ENCODE measurements at places on chromosomes 2 and 18.

DNA sequence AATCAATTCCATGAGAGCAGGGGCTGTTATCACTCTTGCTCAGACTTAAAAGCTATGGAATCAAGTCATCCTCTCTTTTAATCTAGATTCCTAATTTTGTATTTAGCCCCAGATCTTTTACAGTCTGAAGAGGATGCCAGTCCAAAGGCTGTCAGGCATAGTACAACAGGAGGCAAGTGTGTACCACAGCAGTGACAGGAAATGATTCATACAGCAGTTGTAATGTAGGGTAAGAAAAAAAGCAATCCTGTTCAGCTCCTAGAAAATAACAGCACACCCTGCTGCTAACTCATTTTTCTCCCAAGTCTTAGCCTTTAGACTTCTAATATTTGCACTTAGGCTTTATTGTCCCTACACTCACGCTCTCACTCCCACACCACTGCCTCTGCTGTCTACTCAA is 127.8 kb upstream of the SYT4 start:
- no peak for DNase-seq

- DNase-seq = no peak
Measured at GRCh38 chr18:76801567-76802505, 20.5 kb upstream of the ZNF236 start.

GRCh38 chr2:78070693-78071092 is 548.5 kb upstream of the LRRTM4 start:
- no peak for DNase-seq

GRCh38 chr2:5915881-5916310 is 223.7 kb downstream of the SOX11 start:
- no peak for DNase-seq

DNA sequence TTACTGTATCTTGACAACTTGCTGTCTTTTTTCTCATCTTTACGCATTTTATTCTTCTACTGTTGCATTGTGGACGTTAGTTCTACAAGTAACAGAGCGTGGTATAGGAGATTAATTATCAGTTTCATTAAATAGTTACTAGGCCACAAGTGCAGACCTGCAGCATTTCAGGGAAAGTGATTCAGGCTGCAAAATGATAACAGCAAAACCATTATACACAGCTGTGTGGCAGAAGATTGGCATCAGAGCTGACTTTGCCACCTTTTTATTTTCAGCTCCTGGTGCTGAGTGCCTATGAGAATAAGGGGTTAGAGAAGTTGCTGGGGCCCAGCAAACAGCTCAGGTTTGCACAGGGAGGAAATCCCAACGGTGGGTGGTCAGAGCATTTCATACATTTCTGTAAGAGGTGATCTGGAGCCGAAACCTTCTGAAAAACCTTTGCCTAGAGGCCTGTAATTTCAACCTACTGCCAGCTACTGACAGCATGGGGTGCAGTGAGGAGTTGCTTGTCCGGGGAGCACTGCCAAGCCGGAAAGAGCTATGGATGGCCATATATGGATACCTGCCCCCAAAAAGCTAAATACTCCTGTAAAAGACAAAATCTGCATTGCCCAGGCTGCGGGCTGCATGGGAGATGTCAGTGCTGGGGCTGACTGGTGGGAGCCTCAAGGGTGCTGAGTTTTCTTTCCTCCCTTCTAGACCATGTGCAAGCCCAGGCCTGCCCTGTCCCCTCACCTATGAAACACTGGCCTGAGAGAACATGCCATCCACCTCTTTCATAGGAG is 2.7 kb upstream of the CCBE1 start:
- DNase-seq = no peak

DNA sequence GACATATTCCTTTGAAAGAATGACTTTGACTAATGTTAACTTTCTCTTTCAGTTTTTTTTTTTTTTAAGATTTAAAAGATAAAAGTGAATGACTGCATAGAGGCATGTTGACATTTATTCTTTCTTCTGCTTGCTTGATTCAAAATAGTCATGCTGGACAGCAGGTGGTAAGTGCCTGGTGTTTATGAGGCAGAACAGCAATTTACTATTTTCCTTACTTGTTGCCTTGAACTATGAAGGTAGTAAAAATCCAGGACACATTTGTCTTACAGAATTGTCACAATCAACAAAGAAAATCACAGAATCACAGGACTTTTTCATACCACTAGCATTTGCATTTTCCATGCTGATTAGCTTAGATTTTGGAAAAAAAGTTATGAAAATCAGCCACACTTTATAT is 388.3 kb downstream of the CTNNA2 start:
- no peak for DNase-seq

- DNase-seq = no peak
Measured at GRCh38 chr2:103346780-103347179, 584.9 kb downstream of the TMEM182 start.

DNA sequence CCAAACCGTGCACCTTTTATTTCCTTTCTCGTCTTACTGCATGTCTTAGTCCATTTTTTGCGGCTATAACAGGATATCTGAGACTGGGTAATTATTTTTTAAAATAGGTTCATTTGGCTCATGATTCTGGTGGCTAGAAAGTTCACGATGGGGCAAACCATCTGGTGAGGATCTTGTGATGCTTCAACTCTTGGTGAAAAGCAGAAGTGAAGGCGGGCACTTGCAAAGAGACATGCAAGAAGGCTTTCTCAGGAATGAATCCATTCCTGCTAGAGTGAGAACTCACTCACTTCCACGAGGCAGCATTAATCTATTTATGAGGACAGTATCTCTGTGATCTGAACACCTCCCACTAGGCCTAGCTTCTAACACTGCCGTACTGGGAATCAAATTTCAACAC is 327.1 kb upstream of the RBMS1 start:
- DNase-seq = no peak

DNA sequence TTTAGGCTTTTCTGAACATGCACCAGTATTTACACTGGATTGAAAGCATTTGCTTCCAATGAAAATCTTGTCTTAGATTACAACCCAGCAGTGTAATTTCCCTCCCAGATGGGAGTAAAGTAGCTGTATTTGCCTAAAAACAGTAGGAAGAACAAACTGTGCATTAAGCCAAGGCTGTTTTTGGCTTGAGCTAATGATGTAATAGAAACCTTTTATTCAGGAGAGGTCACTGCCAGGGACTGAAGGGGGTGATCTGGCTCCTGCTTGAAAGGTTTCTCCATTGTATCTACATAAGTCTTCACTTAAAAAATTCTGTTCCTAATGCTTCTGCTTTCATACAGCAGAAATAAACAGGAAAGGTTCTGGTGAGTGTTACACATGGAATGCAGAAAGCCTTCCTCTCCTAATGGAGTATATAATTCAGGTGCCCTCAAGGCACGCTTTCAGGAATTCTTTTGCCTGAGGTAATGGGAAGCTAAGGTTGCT is 74.4 kb downstream of the MEIS1 start:
- DNase-seq = no peak

DNA sequence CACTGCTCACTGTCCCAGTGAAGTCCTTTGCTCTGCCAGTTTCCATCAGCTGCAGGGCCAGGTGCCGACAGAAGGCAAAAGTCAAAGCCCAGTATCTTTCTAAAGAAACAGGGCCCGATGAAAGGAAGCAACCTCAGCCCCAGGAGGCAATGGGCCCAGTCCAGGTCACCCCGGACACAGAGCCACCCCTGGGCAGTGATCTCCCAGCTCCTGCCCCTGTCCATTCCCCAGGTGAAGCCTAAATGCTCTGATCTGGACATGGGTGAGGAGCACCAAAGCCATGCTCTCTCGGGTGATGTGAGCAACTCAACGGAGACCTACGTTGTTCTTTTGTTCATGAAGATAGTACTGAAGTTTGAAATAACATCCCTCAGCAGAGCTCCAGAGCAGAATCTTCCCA is 61.6 kb downstream of the HDAC4 start:
- no peak for DNase-seq

DNA sequence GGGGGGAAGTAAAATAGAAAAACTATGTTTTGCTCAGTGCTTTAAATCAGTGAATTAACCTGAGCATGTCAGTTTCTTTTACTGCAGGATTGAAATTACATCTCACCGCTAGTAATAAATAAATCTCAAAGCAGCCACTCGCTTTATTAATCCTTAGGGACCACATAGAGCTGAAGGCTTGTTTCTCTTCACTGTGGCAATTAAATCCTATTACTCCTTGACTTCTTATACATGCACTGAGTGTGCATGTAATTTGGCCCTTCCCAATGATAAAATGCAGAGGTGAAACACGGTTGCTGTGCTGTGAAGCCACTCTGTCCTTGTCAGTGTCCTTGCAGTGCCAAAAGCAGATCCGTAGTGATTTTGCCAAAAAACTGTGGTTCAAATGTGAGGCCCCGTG is 77.1 kb upstream of the RBM44 start:
- DNase-seq = no peak

DNA sequence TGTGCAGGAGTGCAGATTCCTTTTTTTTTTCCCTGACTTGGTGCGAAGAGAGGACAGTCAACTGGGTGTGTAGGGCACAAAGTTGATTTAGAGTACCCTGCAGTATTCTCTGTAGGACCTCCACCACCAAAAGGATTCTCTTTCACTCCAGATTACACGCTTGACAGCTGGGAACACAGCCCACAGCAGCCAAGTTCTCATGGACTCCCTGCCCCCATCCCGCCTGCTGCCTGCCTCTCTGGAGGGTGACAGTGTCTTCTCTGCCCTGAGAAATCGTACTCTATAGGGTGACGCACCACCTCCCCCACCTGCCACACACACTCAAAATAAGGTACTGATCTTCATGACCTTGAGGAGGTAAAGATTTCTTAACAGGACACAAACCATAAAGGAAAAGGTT is 26.6 kb upstream of the IHH start:
- no peak for DNase-seq

DNA sequence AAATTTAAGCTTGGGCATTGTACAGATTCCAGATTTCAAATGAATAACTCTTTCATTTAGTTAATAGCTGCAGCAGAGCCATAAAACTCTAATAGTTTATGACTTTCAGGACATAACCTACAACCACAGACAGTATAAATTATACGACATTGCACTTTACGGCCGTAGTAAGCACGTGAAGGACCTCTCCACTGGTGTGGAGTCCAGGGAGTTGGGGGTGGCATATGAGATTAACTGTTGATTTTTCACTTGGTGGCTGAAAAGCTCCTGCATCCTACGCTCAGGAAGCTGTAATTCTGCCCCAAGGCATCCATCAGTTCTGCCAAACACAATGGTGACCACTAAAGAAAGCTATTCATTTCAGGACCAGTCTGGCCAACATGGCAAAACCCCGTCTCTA is 376.2 kb downstream of the SOX11 start:
- DNase-seq = no peak

GRCh38 chr18:26700728-26701127 is 152.4 kb upstream of the KCTD1 start:
- DNase-seq = no peak

DNA sequence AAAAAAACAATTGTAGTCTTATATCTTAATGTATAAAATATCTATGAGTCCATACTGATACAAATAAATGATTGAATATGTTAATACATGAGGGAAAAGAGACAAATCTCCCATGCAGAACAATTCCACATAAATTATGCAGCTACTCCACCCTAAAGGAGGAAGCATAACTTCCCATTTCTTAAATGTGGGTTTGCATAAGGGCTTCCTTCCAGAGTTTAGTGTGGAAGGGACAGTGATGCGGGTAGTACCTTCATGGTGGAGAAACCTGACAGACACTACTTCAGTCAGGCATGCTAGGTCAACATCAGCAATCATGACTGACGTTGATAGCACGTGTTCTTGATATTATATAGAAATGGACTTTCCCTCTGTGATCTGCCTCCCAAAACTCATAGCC is 146.9 kb upstream of the STON1 start:
- DNase-seq = no peak

GRCh38 chr2:19826874-19827273 is 74.9 kb downstream of the TTC32 start:
- no peak for DNase-seq

GRCh38 chr2:63736354-63736753 is 105.3 kb upstream of the UGP2 start:
- DNase-seq = no peak

DNA sequence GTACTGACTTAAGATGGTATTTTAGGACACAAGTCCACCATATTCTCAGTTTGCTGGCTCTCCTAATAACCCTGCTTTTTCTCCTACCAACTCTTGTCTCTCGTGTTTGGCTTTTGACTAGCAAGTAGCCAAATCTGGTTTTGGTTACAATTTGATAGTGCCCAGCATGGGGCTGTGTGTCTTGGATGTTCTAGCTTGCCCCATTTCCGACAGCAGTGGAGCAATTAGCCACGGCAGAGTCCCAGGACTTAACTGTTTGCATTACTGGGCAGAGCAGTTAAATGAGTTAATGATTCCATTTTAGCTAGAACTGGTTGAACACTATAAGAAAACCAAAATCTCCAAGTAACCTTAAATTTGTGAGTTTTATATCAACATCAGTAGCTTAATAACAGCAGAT is 18.6 kb upstream of the SPAG16 start:
- no peak for DNase-seq

DNA sequence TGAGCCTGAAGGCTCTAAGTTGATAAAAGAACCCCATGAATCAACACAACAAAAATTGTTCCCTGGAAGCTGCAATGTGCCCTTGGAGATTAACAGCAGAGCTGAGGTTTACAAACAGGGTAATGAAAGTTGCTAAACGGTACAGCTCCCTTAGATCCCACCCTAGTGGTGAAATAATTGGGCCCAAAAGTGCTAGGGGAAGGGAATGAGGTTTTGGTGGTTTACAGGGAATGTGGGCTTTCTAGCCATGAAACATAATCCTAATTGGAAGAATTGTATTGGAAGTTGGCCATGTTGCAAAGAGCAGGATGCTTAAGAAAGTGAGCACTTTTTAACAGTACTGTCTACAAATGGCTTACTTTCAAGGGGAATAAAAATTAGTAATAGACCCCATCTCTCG is 180.2 kb upstream of the SMIM21 start:
- DNase-seq = no peak

DNA sequence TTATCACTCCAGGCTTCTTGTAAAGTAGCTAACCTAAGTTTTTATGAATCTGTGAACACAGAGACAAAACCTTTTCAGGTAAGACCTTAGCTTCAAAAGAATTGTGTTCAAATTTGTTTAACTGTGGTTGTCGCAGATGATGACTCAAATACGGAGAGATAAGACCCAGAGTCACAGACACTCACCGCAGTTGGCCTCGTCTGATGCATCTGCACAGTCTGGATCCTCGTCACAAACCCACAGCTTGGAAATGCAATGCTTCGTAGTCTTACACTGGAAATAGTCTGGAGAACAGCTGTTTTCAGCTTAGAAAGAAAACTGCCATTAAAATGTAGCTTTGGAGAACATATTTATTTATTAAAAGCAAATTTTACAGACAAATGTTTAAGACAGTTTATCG is 1662.1 kb upstream of the NXPH2 start:
- no peak for DNase-seq
